ENCODE measurements at places on chromosomes 2 and 18.

DNA sequence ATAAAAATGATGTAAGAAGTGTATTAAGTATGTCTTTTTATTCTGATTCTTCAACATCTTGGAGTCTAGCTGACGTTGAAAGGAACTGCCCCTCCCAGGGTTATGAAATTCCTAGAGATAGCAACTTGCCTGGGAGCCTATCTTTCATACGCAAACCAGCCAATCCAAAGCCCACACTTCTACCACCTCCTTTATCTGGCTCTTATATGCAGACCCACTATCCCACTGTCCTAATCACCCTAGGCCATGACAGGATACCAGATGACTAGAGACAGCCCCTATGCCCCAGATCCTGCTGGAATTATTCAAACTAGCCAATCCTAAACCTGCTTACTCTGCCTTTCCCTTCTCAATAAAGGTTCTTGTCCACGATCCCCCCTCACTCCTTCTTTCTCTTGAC is 11.8 kb upstream of the CDC42EP3 start:
- no peak for DNase-seq

DNA sequence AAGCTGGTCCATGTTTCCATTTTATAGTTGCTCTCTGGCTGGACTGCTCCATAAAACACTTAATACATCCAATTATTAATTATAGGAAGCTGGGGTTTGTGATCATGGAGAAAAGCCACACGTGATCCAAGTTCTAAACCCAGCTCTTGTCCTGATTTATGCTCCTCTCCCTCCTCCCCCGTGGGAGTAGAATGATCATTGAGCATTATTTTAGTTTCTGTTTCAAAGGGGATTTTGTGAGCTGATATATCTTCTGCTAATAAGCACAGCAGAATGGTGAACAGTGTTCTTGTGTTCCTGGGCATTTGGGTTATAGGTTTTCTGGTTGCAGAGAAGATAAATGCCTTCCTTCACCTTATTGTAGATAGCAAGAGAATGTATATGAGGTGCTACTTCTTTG is 135.7 kb upstream of the TMEM200C start:
- DNase-seq: no peak

- no peak for DNase-seq
Observed at GRCh38 chr18:61982475-61982874, 89.7 kb upstream of the RNF152 start.

GRCh38 chr2:102615620-102616436 is 3.5 kb upstream of the SLC9A2 start:
- DNase-seq: peak; percentile 69

GRCh38 chr2:94763318-94763717 is 107.9 kb upstream of the TEKT4 start:
- DNase-seq: no peak

- DNase-seq: peak; percentile 78
Observed at GRCh38 chr2:164314148-164314547, 307.1 kb downstream of the GRB14 start.

DNA sequence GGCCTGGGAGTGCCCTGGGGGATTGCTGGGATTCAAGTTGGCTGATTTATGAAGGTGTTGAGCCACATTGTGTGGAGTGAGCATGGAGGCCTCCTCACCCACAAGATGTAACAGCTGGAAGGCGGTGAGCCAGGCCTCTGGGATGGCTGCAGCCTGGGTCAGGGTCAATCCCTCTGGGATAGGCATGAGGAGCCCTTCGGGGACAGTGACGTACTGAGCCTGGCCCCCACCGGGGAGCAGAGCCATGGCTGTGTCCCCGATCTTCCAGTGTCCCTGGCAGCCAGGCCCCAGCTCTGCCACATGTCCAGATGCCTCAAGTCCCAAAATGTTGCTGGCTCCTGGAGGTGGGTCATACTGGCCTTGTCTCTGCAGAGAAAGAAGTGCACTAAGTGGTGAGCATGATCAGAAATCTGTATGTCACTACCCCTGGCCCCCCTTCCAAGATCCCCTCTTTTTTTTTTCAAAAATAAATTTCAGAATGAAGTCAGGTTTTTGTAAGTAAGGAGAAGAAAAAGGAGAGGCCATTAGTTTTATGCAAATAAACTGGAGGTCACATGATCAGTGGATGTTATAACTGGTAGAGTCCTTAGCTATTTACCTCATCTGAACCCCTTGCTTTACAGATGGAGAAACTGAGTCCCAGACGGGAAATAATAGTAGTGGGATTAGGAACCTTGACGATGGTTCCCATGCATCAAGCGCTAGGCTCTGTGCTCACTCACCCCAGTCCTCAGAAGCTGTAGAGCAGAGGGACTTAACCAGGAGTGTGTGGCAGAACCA is 1.7 kb downstream of the TP53I3 start:
- DNase-seq: no peak
